Thoracic aorta (tissue), 2 donors: ENCODE measurements at places on chromosomes 7 and 10. TPM values are rescaled to one million over a fixed set of nuclear protein-coding genes. Genes with fewer than 3 reads are reported as not detected.

GRCh38 chr7:21763818-21764217 lies 181.9 kb downstream of the CDCA7L start:
- H3K4me3 ChIP-seq, result no peak overlapping the region
- H3K27ac ChIP-seq, result no peak overlapping the region
- no peaks in the 10 kb centered on the region for H3K27me3 ChIP-seq
- no peaks in the 10 kb centered on the region for H3K4me1 ChIP-seq
- no peaks in the 10 kb centered on the region for H3K36me3 ChIP-seq

DNA sequence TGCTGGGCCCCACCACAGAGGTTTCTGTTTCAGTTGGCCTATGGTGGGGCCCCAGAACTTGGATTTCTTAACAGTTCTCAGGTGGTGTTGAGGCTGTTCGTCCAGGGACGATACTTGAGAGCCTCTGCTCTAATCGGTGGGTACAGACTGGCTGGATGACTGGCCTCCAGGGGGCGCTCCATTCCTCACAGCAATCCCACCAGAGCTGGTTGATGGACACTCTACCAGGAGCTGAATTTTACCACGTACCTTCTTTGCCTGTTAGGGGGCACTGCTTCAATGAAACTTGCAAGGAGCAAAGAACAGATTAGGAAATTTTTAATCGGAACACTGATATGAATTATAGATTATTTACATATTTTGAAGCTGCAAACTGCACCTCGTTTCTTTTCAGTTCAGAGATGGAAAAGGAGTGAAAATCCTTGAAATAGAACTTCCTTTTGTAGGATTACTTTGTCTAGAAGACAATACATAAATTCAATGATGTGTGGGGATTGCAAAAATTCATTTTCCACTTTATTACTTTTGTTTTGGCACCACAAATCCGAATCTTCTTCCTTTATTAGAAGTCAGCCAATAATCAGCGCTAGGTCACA lies 44.8 kb downstream of the KBTBD2 start:
- no peaks in the 10 kb centered on the region for H3K36me3 ChIP-seq
- H3K4me1 ChIP-seq, result no peaks in the 10 kb centered on the region
- peak overlapping the region; percentile 18 for H3K4me3 ChIP-seq
- DNase-seq, result peak; percentile 78
- no peak overlapping the region for H3K27ac ChIP-seq

DNA sequence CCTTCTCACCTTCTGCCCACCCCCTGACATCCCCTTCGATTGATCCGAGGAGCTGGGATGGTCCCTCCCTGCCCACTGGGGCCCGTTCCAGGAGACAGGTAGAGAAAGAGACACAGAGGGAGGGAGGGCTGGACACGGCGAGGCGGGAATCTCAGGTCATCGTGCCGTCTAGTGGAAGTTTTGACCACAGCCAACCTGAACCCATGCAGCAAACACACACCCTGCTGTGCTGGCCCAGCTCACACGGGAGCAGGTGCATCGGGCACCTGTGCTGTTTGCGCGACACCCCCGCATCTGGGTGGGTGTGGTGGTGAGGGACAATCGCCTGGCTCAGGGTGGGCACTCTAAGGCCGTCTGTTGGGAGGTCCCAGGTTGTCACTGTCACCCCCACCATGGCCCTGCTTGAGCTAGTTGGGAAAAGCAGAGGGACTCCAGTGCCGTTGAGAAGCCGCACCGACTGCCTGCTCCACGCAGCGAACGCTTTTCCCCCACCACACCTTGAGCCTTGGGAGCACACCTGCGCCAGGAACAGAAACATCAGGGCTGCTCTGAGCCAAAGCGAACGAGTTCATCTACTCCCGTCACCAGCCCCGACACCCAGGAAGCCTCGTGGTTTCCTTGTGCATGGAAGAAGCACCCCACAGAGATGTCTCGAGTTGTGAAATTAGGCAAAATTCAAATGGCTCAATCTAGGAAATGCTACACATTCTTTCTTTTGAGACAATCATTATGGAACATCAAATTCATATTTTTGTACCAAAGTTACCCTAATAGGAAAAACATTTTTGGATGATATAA lies 285.8 kb downstream of the DNAJB6 start:
- no peaks in the 10 kb centered on the region for H3K36me3 ChIP-seq
- no peak overlapping the region for H3K4me3 ChIP-seq
- no peak for DNase-seq
- H3K4me1 ChIP-seq, result no peaks in the 10 kb centered on the region
- H3K27me3 ChIP-seq, result no peaks in the 10 kb centered on the region

DNA sequence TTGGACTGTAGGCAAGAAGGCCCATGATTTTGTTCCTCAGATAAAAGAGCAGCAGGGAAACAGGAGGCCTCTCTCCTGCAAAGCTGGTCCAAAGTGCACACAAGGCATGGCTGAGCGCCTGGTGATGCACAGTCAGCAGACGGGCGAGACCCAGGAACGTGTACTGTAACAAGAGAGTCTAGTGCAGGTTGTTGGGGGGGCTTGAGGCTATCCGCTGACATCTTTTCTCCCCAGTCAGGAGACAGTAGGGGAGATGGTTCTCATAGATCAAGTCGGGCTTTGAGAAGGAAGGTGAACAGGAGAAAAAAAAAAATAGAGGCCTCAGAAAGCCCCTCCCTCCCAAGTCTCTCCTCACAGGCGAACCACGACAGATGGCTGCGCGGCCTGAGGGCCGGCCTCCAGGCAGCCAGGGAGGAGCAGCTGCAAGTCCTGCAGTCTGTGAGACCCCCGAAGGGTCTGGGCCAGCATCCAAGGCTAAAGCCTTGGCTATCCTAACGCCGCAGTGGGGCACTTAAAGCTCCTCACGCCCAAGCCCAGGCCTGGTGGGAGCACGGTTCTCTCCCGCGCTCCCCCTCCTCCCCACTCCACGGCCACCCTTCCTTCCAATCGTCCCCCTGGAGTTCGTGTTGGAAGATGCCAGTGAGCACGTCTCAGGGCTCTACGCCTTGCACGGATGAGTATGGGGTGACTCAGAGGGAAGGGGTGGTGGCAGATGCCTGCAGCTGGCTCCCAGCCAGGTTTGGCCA lies 68.3 kb downstream of the PRKAG2 start:
- H3K4me3 ChIP-seq, result no peak overlapping the region
- H3K36me3 ChIP-seq, result no peaks in the 10 kb centered on the region
- H3K27me3 ChIP-seq, result no peaks in the 10 kb centered on the region
- no peaks in the 10 kb centered on the region for H3K4me1 ChIP-seq
- H3K27ac ChIP-seq, result no peak overlapping the region

DNA sequence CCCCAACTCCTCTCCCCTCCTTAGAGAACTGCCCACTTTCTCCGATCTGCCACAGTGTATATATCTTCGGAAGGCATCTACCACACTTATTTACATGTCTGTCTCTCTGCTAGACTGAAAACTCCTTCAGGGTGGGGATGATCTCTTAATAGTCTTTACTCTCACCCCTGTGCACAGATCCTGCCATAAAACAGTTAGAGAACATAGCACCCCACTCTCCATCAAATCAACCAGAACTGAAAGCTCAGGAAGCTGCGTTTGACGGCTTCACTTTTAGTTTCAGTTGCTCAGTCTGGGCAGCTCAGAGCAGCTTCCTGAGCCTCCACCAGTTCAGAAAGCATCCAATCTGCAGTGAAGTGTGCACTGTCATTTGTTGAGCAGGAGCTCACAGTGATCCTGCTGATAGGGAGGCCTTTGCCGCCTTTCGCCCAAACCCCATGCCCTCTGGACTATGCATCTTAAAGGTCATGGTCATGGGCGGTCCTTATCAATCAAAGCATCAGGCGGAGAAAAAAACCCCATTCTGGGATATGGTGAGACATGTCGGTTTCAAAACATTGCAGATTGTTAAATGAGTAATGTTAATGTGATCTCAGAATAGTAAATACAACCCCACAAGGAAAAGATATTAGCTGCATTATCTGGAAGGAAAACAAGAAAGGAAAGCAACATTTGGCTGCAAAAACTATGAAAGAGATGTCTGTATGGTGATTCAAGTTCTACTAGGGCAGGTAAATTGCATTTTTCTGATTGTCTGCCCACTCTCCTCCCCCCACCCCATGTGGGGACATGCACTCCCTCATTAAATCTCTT lies 167.1 kb upstream of the ADO start:
- no peaks in the 10 kb centered on the region for H3K27me3 ChIP-seq

- no peak overlapping the region for H3K27ac ChIP-seq
- DNase-seq, result no peak
- H3K36me3 ChIP-seq, result no peaks in the 10 kb centered on the region
- peaks cover 20% of the 10 kb centered on the region for H3K4me1 ChIP-seq
These were observed 993 bp downstream of the PTPRN2 start for GRCh38 chr7:158586499-158587161.

DNA sequence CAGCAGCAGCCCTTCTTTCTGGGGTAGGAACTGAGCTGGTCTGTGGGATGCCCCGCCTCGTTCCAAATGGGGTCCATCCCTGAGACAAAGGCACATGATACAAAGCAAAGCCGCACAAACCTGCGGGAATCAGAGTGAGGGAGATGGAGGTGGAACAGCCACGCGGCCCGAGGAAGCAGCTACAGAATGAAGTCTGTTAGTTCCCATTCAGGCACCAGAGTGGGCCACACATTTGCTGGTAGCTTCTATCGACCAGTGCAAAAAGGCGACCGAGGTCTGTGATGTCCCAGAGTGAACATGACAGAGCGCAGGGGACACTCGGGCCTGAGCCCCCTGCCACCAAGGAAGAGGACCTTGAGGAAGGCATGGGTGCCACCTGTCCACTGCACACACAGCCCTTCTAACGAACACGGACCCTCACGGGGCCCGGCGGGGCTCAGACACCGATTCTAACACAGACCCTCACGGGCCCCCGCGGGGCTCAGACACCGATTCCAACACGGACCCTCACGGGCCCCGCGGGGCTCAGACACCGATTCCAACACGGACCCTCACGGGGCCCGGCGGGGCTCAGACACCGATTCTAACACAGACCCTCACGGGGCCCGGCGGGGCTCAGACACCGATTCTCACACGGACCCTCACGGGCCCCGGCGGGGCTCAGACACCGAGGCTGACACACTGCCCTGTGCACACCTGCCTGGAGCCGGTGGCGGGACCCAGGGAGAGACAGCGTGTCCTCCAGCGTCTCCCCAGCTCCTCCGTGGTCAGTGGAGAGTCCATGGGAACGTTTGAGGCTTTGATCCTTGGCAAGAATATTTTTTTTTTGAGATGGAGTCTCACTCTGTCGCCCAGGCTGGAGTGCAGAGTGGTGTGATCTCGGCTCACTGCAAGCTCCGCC lies 32.8 kb upstream of the FAM20C start:
- no peak for DNase-seq
- no peak overlapping the region for H3K4me3 ChIP-seq
- H3K4me1 ChIP-seq, result no peaks in the 10 kb centered on the region

GRCh38 chr10:44947371-44948152 lies 12.0 kb upstream of the RASSF4 start:
- H3K36me3 ChIP-seq, result no peaks in the 10 kb centered on the region
- no peak overlapping the region for H3K27ac ChIP-seq
- no peaks in the 10 kb centered on the region for H3K4me1 ChIP-seq
- H3K4me3 ChIP-seq, result no peak overlapping the region

- H3K4me1 ChIP-seq, result no peaks in the 10 kb centered on the region
- no peak overlapping the region for H3K27ac ChIP-seq
- DNase-seq, result no peak
These were observed 43.4 kb downstream of the PRPS1L1 start for GRCh38 chr7:17984288-17984687.

DNA sequence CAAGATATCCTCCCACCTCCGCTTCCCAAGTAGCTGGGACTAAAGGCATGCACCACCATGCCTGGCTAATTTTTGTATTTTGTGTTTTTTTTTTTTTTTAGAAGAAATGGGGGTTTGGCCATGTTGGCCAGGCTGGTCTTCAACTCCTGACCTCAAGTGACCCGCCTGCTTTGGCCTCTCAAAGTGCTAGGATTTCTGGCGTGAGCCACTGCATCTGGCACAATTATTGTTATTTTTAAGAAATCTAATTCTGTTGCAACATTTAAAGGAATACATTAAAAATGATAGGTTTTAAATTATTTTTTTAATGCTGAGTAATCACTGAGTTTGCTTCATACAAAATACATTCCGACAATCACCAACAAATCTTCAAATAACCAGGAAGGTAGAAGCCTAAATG lies 178.1 kb upstream of the SEMA3E start:
- no peak for DNase-seq
- H3K27ac ChIP-seq, result no peak overlapping the region
- H3K4me1 ChIP-seq, result no peaks in the 10 kb centered on the region
- no peak overlapping the region for H3K4me3 ChIP-seq

DNA sequence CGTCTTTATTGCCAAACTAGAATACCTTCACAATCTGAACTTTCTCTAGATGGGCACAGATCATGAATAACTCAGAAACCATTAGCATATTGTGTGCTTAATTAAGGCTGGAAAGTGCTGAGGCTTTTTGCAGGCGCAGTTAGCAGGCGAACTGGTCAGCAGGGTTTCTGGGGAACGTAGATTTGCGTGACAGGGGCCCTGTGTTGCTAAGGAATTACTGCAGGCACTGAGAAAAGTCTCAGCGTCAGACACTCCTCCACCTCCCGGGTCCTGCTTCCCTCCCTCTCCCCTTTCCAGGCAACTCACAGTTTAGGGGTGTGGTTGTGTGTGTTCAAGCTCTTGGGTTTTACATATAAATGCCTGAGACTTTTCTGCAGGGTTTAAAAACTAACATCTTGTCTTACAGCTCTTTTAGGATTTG lies 2.2 kb downstream of the MAP3K8 start:
- peaks cover 10% of the 10 kb centered on the region for H3K36me3 ChIP-seq
- peaks cover 46% of the 10 kb centered on the region for H3K4me1 ChIP-seq
- H3K27me3 ChIP-seq, result no peaks in the 10 kb centered on the region
- peak overlapping the region; percentile 98 for H3K27ac ChIP-seq

GRCh38 chr7:142533920-142534319 lies 215.4 kb upstream of the PRSS1 start:
- H3K4me1 ChIP-seq, result no peaks in the 10 kb centered on the region
- no peaks in the 10 kb centered on the region for H3K36me3 ChIP-seq
- DNase-seq, result no peak
- H3K27me3 ChIP-seq, result no peaks in the 10 kb centered on the region

GRCh38 chr10:122051609-122052385 lies 62.8 kb downstream of the TACC2 start:
- no peak overlapping the region for H3K4me3 ChIP-seq
- no peaks in the 10 kb centered on the region for H3K36me3 ChIP-seq
- H3K4me1 ChIP-seq, result peaks cover 3% of the 10 kb centered on the region
- H3K27me3 ChIP-seq, result no peaks in the 10 kb centered on the region
- peak overlapping the region; percentile 52 for H3K27ac ChIP-seq

DNA sequence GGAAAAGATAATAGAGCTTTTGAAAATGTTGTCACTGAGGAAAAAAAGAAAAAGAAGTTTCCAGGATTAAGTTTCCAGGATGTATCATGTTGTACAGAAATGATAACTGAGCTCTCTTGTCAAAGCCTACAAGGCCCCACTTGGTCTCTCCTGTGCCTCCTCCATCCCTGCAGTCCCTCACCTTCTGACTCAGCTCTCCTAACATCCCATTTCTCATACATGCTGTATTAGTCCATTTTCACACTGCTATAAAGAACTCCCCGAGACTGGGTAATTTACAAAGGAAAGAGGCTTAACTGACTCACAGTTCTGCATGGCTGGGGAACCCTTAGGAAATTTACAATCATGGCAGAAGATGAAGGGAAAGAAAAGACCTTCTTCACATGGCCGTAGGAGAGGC lies 3.8 kb upstream of the DGKI start:
- DNase-seq, result no peak
- no peaks in the 10 kb centered on the region for H3K27me3 ChIP-seq
- no peak overlapping the region for H3K4me3 ChIP-seq
- H3K36me3 ChIP-seq, result no peaks in the 10 kb centered on the region
- H3K4me1 ChIP-seq, result peaks cover 4% of the 10 kb centered on the region

ARMC3 gene
- not detected for total RNA-seq

C10orf143 gene
- total RNA-seq, result not detected

CALY gene
- total RNA-seq, result not detected

GSTO2 gene
- total RNA-seq, result 3.0 TPM

NACAD gene
- 11.1 TPM for total RNA-seq

PTPRN2 gene
- 3.1 TPM for total RNA-seq

TYW1B gene
- 1.1 TPM for total RNA-seq

HOXA6 gene
- total RNA-seq, result not detected
